T-helper 17 cell (primary cell): ENCODE measurements at places on chromosomes 6 and 20. TPM values are rescaled to one million over a fixed set of nuclear protein-coding genes. Genes with fewer than 3 reads are reported as not detected.

- DNase-seq = no peak
- H3K27ac ChIP-seq = peak overlapping the region; percentile 82
- peaks cover 7% of the 10 kb centered on the region for H3K36me3 ChIP-seq
- peaks cover 25% of the 10 kb centered on the region for H3K4me1 ChIP-seq
Observed at GRCh38 chr6:52403627-52404026, 16.5 kb upstream of the EFHC1 start.

GRCh38 chr20:57581202-57582028, 20.5 kb downstream of the PCK1 start:
- no peak overlapping the region for H3K27ac ChIP-seq
- peaks cover 73% of the 10 kb centered on the region for H3K27me3 ChIP-seq
- DNase-seq = no peak
- no peak overlapping the region for H3K4me3 ChIP-seq

DNA sequence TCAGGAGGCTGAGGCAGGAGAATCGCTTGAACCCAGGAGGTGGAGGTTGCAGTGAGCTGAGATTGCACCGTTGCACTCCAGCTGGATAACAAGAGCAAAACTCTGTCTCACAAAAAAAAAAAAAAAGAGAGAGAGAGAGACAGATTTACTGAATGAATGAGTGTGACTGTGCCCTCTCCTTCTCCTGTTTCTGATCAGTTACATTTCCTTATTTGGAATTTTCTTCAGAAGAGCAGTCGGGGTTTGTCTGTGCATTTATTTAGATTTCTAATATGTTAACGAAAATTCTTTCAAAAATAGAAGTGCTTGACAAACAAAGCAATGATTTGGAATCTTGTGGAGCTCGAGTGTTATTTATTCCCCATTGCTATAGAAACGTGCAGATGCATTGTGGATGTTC, 6.4 kb upstream of the LRRN4 start:
- H3K27me3 ChIP-seq = peaks cover 41% of the 10 kb centered on the region
- peaks cover 8% of the 10 kb centered on the region for H3K4me1 ChIP-seq
- H3K27ac ChIP-seq = no peak overlapping the region
- DNase-seq = no peak

DNA sequence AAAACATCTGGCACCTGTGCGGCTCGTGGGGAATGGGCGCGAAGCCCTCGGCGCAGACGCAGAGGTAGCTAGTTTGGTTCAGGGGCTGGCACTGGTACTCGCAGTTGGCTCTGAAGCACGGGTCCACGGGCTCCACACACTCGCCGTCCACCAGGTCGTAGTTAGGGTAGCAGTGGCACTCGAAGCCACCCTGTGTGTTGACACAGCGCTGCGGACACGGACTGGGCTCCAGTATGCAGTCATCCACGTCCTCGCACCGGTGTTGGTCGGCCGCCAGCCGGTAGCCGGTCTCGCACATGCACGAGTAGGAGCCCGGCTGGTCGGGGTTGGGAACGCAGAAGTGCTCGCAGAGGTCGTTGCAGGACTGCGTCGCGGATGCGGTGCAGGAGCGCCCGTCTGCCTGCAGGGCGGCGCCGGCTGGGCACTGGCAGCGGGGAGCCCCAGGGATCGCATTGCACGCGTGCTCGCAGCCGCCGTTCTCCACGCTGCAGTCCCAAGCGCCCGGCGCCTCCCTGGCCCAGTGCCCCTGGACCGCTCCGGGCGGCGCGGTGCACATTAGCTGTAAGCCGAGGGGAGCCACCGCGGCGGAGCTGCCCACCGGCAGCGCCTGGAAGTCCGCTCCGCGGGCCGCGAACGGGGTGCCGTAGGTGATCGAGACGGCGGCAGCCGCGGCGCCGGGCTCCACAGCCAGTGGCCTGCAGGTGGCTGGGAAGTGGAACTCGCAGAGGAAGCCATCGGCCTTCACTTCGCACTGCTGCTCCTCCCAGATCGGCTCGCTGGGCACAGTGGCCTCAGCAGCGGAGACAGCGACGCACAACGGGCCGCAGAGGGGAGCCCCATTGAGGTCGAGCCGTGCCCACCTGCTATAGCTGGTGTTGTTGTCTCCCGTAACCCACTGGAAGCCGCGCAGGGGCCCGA, 930 bp downstream of the THBD start:
- H3K36me3 ChIP-seq = peaks cover 3% of the 10 kb centered on the region
- peaks cover 50% of the 10 kb centered on the region for H3K27me3 ChIP-seq
- H3K4me1 ChIP-seq = peaks cover 3% of the 10 kb centered on the region
- no peak for DNase-seq
- H3K4me3 ChIP-seq = peak overlapping the region; percentile 76

DNA sequence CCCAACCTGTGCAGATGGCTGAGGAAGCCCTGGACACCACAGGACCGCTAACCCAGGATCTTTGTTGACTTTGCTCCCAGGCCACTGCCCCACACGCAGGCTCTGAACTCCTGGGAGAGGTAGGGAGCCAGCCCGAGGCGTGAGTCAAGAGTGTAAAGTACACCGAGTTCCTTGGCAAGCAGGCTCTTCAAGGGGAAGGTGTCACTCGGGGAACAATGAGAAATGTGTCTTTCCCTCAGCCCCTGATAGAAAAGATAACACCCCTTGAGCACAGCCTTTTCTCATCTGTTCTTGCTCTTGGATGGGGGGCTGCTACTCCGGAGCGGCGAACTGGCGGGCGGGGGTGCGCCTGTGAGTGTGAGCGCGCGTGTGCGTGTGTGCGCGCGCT, 472 bp upstream of the EDN3 start:
- H3K27me3 ChIP-seq = peaks cover 65% of the 10 kb centered on the region
- DNase-seq = no peak
- H3K4me1 ChIP-seq = peaks cover 7% of the 10 kb centered on the region
- no peak overlapping the region for H3K27ac ChIP-seq

- DNase-seq = no peak
- H3K4me3 ChIP-seq = peak overlapping the region; percentile 83
- H3K27ac ChIP-seq = peak overlapping the region; percentile 69
- H3K27me3 ChIP-seq = no peaks in the 10 kb centered on the region
- H3K4me1 ChIP-seq = peaks cover 38% of the 10 kb centered on the region
- peaks cover 5% of the 10 kb centered on the region for H3K36me3 ChIP-seq
Observed at GRCh38 chr6:43639984-43640800, 4.6 kb downstream of the MAD2L1BP start.

GRCh38 chr20:45913116-45913515, 1.2 kb upstream of the PLTP start:
- H3K4me3 ChIP-seq = peak overlapping the region; percentile 45
- no peak for DNase-seq
- no peaks in the 10 kb centered on the region for H3K36me3 ChIP-seq
- peaks cover 22% of the 10 kb centered on the region for H3K27me3 ChIP-seq
- peaks cover 10% of the 10 kb centered on the region for H3K4me1 ChIP-seq
- no peak overlapping the region for H3K27ac ChIP-seq

GRCh38 chr6:169785566-169785965, 34.1 kb downstream of the ERMARD start:
- DNase-seq = no peak
- peaks cover 10% of the 10 kb centered on the region for H3K4me1 ChIP-seq
- no peaks in the 10 kb centered on the region for H3K36me3 ChIP-seq
- H3K4me3 ChIP-seq = no peak overlapping the region
- no peak overlapping the region for H3K27ac ChIP-seq

DNA sequence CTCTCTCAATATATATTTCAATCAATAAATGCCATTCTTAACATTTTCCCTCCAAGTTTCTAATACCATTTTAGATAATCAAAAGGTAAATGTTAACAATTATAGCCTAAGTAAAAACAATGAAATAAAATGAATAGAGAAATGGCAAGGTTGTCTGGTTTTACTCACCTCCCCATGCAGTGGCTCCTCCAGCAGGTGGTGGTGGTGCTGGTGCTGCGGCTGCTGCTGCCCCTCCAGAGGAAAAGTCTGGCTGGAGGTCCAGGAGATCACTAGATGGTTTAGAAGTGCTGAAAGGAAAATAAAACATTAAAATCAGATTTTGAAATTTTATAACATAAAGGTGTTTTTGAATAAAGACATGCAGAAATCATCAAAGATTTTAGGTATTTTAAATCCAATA, 93.2 kb downstream of the PRSS35 start:
- H3K27ac ChIP-seq = no peak overlapping the region
- DNase-seq = no peak
- peaks cover 12% of the 10 kb centered on the region for H3K27me3 ChIP-seq
- H3K4me1 ChIP-seq = no peaks in the 10 kb centered on the region

GRCh38 chr6:42138630-42139619, 3.5 kb downstream of the C6orf132 start:
- DNase-seq = no peak
- H3K36me3 ChIP-seq = peaks cover 5% of the 10 kb centered on the region
- no peak overlapping the region for H3K4me3 ChIP-seq
- H3K4me1 ChIP-seq = peaks cover 6% of the 10 kb centered on the region
- H3K27ac ChIP-seq = no peak overlapping the region

GRCh38 chr20:51184289-51184688, 161.4 kb upstream of the KCNG1 start:
- peaks cover 84% of the 10 kb centered on the region for H3K27me3 ChIP-seq
- H3K36me3 ChIP-seq = no peaks in the 10 kb centered on the region
- H3K4me1 ChIP-seq = no peaks in the 10 kb centered on the region
- H3K4me3 ChIP-seq = no peak overlapping the region
- no peak overlapping the region for H3K27ac ChIP-seq
- no peak for DNase-seq

DNA sequence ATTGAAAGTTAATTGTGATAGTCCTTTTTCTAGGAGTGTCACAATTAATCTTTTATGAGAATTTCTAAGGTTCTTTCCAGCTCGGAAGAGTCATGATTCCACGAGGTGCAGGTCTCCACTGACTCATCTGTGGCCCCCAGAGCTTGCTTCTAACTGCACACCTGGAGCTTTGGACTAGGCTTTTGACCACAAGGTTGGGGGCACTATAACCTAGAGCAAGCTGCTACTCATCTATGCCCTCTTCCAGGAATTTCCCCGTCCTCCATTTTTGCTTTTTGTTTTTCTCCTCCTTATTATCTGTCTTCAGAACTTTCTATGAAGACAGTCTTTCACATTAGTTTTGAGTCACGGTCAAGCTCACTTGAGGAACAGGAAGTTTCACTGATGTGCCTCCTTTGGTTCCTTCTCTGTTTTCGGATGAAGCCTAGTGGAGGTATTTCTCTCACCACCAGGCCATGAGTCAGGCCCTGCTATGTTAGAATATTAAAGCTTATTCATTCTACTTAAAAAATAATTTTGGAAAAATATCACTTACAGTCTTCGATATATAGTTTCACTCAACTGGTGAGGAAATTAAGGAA, 119.2 kb upstream of the INSM1 start:
- no peaks in the 10 kb centered on the region for H3K4me1 ChIP-seq
- peaks cover 27% of the 10 kb centered on the region for H3K27me3 ChIP-seq
- H3K4me3 ChIP-seq = no peak overlapping the region
- DNase-seq = no peak
- H3K36me3 ChIP-seq = no peaks in the 10 kb centered on the region

DNA sequence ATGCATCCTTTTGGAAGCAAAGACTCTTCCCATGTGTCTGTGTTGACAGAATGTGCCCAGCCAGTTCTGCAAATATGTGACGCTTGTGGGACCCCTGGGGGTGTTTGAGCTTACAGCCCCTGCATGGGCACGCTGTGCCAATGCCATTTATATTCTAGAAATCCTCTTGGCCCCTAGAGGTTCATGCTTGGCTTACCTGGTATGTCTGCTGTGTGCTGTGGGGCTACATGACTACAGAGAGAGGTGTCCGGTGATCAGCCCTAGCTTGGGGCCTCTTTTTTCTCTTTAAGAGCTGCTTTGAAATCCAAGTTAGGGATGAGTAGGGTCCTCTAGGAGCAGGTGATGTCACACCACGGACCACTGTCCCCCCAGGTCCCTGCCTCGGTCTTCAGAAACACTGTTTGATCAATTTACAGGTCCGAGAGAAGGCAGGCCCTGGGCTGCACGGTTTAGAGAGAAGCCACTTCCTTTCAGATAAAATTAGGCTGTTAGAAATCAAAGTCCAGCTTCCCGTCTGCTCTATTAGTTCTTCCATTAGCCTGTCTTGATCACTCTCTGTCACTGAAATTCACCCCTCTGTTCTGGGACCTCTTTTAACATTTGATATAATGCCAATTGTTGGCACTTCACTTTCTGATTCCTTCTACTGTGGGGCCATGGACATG, 26.5 kb downstream of the BCAS4 start:
- peak overlapping the region; percentile 34 for H3K27ac ChIP-seq
- peaks cover 3% of the 10 kb centered on the region for H3K36me3 ChIP-seq
- no peak for DNase-seq
- H3K4me1 ChIP-seq = peaks cover 17% of the 10 kb centered on the region
- no peak overlapping the region for H3K4me3 ChIP-seq

The PTCRA gene
- 1.8 TPM for total RNA-seq

The BNIP5 gene
- total RNA-seq = not detected

The POM121L2 gene
- not detected for total RNA-seq

The PLA2G7 gene
- 0.20 TPM for total RNA-seq

The BMP6 gene
- total RNA-seq = 16.8 TPM
